ENCODE measurements at places on chromosomes 11 and 22.

DNA sequence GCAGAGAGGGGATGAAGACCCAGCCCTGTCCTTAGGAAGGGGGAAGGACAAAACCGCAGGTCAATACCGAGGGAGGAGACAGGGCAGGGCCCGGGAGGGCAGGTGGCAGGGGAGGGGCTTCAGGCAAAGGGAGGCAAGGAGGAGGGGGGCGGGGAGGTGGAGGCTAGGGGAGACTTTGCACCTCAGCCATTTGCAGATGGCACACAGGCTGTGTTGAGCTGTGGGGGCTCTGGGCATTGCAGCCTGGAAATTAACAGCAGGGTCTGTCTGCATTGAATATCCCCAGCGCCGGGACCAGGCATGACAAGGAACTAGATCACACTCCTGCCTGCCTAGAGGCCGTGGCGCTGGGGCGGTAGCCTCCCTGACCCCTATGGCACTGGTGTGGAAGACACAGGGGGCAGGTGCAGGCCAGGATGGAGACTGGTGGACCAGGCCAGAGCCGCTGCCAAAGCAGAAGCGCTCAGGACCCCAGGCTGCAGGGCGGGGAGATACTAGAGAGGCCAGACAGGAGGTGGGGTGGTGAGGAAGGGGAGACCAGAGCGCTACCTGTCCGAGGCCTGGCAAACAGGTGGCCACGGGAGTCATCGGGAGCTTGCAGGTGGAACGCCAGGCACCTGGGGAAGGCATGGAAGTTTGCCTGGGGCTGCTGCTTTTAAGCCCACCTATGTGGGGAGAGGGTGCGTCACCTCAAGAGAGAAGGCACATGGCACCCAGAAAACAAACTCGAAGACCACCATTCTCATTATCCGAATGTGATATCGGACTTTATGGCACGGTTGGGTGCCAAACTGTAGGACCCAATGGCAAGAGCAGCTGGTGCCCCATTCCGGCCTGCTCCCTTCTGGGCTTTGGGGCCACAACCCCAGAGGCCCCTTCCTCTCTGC is 11.5 kb downstream of the CBX6 start:
- DNase-seq = no peak

DNA sequence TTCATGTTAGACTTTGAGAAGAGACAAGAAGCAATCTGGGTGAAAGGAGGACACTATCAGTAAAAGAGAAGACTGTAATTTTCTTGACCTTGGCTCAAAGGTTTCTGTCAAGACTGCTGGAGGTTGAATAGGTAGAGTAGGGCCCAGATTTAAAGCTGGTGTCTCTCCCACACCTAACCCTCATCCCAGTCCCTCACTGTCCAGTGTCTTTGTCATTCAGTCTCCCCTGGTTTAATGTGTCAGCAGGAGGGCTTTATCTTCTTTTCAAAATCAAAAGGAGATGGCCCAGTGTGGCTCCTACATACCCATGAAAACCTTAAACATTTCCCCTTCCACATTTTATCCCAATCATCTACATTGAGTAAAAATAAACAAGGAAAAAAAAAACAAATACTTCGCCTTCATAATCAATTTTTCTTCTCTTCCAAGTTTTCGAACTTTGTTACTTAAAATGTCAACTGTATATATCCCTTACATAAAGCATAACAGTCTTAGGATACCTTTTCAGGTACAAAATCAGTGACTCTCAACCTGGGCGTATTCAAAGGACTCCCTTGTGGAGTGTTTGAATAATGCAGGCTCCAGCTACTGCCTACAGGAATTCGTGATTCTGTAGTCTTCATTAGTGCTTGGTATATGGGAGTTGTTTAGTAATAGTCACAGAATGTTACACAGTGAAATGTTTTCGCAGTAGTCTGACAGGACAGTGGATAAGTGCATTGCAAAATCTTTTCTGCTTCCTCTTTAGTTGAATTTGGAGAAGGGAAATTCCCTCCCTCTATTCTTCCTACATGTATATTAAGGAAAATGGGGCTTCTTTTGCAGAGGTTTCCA is 87.2 kb downstream of the FAT3 start:
- DNase-seq = no peak

GRCh38 chr22:37862570-37863325 is 13.5 kb downstream of the EIF3L start:
- no peak for DNase-seq

- DNase-seq = no peak
Measured at GRCh38 chr11:29187215-29187614, 829.6 kb downstream of the KCNA4 start.

DNA sequence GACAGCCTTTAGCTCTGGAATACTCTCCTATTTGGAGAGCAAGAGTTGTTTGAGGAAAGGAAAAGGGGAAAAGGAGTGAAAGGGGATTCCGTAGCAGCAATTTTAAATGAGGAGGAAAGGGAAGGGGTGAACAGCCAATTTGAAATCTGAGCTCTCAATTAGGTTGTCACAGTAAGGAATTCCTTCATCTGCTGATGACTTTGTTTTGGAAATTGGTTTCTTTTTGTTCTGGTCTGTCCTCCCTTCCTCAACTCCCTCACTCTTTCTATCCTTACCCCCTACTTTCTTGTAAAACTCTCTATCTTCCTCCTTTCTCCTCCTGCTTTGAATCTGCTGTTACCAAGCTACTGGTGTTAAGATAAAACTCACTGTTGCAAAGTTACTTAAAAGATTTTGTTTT is 1155.6 kb downstream of the DLG2 start:
- no peak for DNase-seq

DNA sequence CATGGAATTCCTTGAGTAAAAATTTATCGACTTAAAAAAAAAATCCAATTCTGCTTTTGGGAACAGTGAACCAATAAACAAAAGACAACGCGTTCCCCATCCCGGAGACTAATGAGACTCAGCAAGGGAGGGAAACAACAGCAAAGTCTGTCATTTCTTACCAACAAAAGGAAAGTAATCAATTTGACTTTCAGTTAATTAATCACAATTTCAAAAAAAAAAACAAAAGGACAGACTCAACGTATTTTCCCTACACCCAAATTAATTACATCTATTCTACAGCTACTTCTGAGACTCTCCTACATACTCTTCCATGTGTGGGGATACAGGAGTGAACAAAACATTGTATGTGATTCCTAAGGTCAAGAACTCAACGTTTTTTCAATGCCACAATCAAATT is 1.9 kb downstream of the RDX start:
- peak; percentile 82 for DNase-seq

DNA sequence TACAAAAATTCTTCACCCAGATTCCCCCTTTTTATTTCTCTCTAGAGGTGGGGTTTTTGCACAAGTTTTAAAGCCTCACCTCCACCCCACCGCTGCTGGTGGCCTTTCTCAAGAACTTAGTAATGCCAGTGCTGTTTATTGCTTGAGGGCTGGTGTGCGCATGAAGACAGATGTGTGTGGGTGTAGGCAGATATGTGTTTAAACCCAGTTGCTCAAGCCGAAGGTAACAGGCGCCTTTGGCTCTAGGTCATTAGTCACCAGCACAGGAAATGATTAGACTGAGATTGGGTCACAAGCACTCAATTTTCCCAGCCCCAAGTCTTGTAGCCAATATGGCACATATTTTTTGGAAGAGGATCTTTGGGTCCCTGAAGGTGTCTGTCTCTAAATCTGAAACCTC is 2.7 kb upstream of the CLMP start:
- DNase-seq = no peak

GRCh38 chr11:108973402-108974162 is 308.7 kb downstream of the DDX10 start:
- no peak for DNase-seq

- no peak for DNase-seq
Measured at GRCh38 chr11:17633279-17633986, 85.9 kb upstream of the MYOD1 start.

- DNase-seq = no peak
Measured at GRCh38 chr11:30666817-30667216, 80.7 kb upstream of the MPPED2 start.

GRCh38 chr11:64774144-64774543 is 4.2 kb downstream of the SF1 start:
- no peak for DNase-seq

GRCh38 chr11:115159207-115159606 is 345.0 kb downstream of the CADM1 start:
- peak; percentile 23 for DNase-seq

DNA sequence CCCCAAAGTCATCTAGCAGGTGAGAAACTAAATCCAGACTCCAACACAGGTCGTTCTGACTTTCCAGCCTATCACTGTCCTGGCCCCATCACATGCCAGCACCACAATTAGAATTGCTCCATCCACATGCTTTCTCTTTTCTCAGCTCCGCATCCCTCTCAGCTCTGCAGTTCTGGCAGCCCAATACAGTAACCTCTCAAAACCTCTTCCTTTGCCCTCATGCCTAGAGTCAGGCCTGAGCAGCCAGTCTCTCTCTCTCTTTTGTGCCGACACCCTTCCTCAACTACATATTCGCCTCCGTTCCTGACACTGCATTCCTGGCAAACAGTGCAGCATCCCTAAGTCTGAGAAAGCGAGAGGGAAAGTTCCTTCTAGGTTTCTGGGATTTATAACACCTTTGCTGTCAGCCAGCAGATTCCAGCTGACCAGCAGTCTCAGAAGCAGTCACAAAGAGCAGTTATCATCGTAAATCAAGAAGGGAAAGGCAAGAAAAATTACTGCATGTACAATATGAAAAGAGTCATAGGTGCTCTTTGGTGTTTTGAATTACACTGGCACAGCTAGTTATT is 258.0 kb downstream of the FAT3 start:
- peak; percentile 86 for DNase-seq

GRCh38 chr11:93613231-93613831 is 48.2 kb upstream of the CEP295 start:
- no peak for DNase-seq

DNA sequence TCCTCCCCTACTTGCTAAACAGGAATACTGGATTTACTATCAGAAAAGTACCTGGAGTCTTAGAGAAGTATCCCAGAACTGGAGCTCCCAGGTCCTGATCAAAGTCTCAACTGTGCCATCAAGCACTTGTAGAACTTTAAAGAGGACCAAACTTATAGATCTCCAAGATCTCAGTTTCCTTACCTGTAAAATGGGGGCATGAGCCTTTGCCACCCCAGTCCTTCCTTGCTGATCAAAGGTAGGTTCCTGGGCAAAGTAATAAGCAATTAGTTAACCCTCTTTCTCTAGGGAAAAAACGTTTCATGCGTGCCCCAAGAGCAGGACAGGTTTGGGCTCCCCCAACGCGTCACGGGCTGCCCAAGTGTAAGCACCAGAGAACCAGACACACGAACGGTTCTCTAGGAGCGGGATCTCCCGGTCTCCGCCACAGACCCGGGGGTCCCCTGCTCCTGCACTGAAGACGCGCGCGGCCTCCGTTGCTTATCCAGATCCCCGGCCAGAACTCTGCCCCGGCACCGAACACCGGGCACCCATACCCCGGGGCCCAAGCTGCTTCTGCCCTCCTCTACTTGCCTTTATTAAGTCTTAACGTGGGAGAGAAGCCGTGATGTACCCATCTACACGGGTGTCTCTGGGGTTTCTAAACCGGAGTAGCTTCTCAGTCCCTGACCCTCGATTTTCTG is 505 bp downstream of the ZNF214 start:
- no peak for DNase-seq

DNA sequence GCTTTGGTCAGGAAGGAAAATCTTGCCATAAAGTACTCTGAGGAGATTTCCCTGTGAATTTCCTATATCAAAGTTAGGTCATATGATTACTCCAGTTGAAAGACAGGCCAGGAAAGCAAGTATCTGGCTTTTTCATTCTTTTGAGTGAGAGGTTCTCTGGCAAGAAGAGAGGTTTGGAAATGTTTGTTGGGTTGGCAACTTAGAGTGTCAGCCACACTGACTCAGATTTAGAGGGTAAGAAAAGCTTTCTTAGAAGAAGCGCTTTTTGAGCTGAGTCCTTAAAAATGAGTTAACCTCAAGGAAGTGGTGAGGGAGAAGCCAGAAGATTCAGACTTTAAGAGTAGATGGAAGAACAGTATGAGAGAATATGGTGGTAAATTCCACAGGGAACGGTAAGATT is 86.1 kb upstream of the BDNF start:
- DNase-seq = no peak

GRCh38 chr22:31313366-31314147 is 21.3 kb upstream of the PIK3IP1 start:
- DNase-seq = peak; percentile 24

DNA sequence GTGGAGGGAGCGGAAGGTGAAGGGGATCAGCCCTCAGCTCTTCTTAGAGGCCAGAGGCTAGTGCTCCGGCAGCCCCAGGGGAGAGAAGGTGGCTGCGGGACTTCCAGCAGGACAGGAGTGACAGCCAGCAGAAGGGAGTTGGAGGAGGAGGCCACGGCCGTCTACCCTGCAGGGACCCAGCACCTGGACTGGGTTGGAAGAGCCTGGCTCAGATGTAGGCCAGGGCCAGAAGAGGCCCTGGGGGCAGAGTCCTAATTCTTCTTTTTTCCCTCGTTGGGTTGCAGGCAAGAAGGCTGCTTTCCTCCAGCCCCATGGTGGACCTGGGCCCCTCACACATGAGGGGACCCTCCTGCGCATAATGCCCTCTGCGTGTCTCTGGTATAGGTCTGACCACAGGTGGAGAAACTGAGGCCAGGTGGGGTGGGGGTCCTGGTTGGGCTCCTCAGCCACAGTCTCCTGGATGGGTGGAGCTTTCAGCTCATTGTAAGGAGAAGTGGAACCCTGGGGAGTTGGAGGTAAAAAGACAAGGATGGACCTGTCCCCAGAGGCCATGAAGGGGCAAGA is 2.3 kb upstream of the MCAM start:
- no peak for DNase-seq

DNA sequence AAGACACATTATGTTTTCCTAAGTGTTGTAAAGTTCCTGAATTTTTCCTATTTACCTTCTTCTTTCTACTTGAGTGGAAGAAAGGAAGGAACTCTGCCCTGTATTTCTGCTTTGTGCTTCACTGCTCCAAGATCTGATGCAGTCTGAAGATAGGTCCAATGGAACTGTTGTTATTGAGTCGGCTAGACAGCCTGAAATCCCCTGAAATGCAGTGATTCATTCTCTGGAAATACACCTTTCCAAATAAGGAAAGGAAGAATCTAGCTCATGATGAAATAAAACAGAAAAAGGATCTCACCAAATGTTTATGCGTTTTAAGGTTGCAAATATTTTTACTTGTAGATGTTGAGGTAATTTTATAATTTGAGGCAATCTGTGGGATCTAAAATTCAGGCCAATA is 322.8 kb downstream of the GUCY1A2 start:
- no peak for DNase-seq

- DNase-seq = peak; percentile 3
Measured at GRCh38 chr22:19448076-19448607, 631 bp upstream of the C22orf39 start.

- DNase-seq = no peak
Measured at GRCh38 chr22:41377846-41378245, 3.9 kb upstream of the TEF start.

Data from NCI-H526 treated with DMSO at 0.1 percent for 48 hours (cell line).